ENCODE measurements at places on chromosomes 1 and 21. TPM values are rescaled to one million over a fixed set of nuclear protein-coding genes. Genes with fewer than 3 reads are reported as not detected.

The TACSTD2 gene
- total RNA-seq: not detected

The SELE gene
- total RNA-seq: 0.31 TPM

The RGS18 gene
- 0.94 TPM for total RNA-seq

The A3GALT2 gene
- not detected for total RNA-seq

The CD160 gene
- total RNA-seq: not detected

The CDA gene
- total RNA-seq: not detected

The MYBPH gene
- total RNA-seq: not detected

The CHI3L2 gene
- 0.31 TPM for total RNA-seq

The SLX9 gene
- total RNA-seq: 7.5 TPM

The LRRC71 gene
- not detected for total RNA-seq

The NEGR1 gene
- total RNA-seq: 34.7 TPM

The CACNA1S gene
- not detected for total RNA-seq

The AMPD1 gene
- not detected for total RNA-seq

The XCL1 gene
- total RNA-seq: not detected

The KIF21B gene
- total RNA-seq: 271 TPM

The CD1E gene
- total RNA-seq: not detected

The SLAMF6 gene
- not detected for total RNA-seq

The NLRP3 gene
- 0.63 TPM for total RNA-seq

The AIM2 gene
- total RNA-seq: 19.7 TPM

The CFHR2 gene
- total RNA-seq: not detected

The CCDC27 gene
- not detected for total RNA-seq

The SPATA21 gene
- total RNA-seq: 0.31 TPM

The TRAF5 gene
- total RNA-seq: 24.1 TPM

The CAMTA1 gene
- 140 TPM for total RNA-seq

The RASSF5 gene
- 1.3 TPM for total RNA-seq

The NOS1AP gene
- total RNA-seq: 16.6 TPM

The ACOT11 gene
- 7.2 TPM for total RNA-seq

Data from parietal lobe (tissue), 2 donors.